Left kidney (tissue), 8 donors: ENCODE measurements at places on chromosomes 7 and 10.
A peak's percentile ranks its signal among the peaks of the same experiment; 100 is the strongest.

- DNase-seq = no peak
Measured at GRCh38 chr10:75066271-75066670, 45.2 kb upstream of the SAMD8 start.

DNA sequence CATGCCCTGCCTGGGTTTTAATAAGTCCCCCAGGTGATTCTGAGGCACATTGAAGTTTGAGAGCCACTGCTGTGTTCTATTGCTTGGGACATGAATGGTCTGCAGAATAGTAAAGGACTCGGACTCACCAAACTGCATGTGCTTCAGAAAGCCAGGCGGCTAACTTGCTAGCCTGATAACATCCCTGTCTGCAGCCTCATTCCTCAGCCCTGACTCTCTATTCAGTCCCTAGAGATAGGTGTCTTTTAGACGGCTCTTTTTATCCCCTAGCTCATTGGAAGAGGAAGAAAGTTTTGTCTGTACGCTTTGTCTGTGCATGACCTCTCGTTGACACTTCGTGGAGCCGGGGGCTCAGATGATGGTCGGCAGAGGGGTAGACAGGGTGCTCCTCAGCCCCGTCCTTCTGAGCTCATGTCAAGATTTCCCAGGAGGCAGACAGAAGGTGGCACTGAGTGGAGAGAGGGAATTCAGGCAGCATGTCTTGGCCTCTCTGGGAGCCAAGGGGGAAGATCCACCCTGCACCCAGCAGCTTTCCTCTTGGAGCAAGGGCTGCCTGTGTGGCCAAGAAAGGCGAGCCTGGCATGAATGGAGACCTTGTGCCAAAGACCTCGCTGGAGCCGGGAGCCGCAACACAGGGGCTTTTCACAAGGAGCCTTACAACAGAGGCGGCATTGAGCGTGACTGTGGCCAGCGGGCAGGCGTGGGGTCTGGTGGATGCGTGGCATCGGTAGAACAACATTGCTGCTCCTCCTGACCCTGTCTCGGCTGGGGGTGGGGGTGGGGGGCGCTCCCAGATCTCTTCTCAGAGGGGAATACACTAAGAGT, 51.1 kb upstream of the PODXL start:
- DNase-seq = no peak

DNA sequence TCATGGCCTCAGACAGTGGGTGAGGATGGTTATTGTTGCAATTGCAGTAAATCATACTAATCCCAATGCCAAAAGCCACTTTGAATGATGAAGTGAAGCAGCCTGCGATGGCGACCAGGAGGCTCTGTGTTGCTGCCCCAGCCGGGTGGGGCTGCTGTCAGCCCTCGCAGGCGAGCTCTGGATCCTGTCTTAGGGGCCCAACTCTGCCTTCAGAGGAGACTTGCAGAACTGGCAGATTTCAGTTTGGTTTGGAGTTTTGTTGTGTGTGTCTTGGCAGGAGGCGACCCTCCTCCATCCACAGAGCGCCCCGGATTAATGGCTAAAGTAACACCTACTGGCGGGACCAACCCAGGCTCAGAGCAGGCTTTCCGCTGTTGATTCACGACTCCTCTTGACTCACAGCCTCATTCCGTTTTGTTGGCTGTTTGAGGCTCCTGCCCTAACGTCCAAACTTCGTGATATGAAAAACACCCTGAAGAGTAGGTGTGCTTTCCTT, 67.9 kb upstream of the BMPER start:
- no peak for DNase-seq

DNA sequence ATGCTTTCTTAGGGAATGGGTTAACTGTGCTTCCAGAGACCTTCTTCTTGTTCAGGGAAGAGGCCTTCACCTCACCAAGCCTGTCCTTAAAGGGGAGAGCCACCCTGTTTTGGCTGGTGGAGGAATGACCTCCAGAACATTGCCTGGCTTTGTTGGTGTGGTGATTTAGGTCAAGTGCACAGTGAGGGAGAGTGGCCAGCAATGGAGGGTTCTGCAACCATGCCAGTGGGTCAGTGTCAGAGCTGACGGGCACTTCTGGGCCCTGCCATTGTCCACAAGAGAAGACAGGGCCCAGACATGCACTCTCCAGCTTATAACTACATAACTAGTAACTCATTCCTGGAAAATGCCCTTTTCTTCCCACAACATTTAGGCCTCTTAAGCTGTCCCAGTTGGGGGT, 238.5 kb upstream of the AKR1E2 start:
- no peak for DNase-seq

GRCh38 chr7:78420001-78420400, 621.4 kb downstream of the PHTF2 start:
- no peak for DNase-seq

DNA sequence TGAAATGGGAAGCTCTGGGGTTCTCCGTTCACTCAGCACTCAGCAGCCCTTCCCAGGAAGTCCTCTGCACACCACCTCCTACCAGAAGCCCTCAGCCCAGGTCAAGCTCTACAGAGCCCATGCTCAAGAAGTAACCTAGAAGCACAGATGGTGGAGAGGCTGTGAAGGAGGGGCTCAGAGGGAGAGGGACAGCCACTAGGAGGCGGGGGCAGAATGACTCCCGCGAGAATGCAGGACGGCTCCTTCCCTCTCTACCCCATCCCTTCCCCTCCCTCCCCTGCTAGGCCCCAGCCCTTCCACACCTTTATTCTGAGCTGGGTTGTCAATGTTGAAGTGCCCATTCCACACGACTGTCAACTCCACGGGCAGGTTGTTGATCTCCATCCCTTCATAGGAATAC, 373.2 kb downstream of the PLXNA4 start:
- no peak for DNase-seq

DNA sequence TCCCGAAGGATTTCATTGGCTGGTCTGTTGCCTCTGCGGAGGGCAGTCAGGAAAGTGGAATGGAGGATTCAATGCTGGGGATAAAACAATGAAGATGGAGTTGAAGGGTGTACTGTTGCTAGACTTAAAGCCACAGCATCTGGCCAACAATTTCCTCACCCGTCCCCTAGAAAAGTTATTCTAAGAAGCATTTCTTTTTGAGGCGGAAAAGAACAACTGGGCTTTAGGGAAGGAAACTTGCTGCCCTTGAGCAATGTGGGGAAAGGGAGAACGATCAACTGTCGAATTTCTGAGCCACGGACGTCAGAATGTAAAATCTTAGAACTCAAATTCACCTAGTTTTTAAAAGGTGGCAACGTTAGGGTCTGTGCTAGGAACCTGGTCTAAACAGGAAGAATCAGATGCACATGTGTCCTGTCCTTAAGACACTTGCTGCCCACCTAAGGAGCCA, 664 bp downstream of the FMC1 start:
- DNase-seq = no peak

GRCh38 chr10:132693676-132694075, 92.3 kb downstream of the NKX6-2 start:
- no peak for DNase-seq

- no peak for DNase-seq
Measured at GRCh38 chr7:18831419-18831818, 286.0 kb downstream of the TWIST1 start.

DNA sequence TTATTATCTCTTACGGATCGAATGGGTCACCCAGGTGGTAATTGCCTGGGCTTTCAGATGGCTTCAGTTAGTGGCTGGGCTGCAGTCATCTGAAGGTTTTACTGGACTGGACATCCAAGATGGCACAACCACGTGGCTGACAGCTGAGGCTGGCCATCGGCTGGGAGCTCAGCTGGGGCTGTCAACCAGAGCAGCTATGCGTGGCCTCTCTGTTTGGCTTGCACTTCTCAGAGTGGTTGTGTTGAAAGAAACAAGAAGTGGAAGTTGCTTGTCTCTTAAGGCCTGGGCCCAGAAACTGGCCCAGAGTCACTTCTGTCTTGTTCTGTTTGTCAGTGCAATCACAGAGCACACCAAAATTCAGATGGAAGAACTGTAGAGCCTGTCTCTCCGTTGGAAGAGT, 5.7 kb upstream of the GDI2 start:
- DNase-seq = no peak

GRCh38 chr7:47330026-47330425, 251.9 kb downstream of the TNS3 start:
- no peak for DNase-seq

DNA sequence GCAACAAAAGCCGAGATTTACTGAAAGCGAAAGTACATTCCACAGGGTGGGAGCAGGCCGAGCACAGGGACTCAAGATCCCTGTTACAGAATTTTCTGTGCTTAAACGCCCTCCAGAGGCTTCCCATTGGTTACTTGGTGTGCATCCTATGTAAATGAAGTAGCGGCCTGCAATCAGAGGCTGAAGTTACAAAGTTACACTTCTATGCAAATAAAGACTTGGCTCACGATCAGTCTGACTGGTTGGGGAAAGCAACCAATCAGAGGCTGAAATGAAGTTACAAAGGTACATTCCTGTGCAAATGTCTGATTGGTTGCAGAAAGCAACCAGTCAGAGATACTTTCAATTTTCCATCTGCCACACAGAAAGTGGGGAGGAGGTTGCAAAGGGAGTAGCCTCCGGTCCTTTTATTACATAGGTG, 4.1 kb downstream of the ACBD7 start:
- DNase-seq = peak; percentile 77

DNA sequence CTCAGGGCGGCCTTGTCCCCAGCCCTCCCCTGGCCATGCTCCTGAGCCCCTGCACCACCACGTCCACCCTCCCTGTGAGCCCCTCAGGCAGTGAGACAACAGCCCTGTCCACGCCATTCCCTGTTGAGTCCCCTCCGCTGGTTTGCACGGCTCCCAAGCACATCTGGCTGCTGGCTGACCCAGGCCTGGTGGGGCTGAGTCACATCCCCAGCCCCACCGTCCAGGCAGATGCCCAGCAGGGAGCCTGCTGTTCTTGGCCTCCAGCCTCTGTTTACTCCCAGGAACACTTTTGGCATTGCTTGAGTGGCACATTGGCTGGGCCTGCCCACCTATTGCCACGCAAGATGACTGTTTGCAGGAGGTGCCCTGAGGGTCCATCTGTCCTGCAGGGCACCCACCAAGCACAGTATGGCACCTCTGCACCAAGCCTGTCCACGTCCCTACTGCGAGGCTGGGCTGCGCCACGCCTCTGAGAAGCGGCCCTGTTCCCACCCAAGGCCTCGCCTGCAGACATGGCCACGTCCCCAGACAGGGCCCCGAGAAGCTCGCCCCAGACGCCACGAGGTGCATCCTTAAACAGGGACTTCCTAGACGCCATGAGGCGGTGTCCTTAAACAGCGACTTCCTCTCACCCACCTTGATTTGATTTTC, 48.4 kb upstream of the INPP5A start:
- DNase-seq = no peak

DNA sequence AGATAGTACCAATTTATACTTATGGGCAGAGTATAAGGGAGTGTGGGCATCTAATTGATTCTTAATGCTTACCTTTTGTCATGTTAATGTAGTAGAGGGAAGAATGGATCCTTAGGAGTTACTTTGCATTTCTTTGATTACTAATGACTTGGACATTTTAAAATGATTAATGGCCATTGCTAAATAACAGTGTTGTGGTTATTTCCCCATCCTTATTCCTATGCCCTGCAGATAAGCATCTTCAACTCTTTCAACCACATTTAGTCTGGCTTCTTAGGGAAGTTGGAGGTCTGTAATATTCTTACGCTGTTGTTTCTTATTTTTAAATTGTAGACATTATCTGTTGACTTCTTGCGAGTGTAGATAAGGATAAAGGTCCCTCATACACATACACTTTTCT, 37.2 kb downstream of the KAT6B start:
- no peak for DNase-seq

DNA sequence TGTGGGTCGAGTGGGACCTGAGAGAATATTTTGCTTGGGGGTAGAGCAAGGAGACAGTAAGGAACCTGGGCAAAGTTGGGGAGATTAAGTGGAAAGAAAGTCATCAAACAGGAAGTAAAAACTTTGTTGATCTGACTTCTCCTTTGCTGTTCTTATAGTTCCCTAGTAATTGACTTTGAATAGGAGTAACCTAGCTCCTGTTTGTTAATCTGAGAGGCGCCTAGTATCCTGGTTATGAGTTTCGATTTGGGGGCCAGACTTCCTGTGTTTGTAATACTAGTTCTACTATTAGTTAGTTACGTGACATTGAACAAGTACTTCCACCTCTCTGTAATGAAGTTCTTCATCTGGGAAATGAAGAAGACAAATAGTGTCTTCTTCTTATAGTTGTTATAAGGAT, 99.1 kb downstream of the ZNF365 start:
- no peak for DNase-seq

DNA sequence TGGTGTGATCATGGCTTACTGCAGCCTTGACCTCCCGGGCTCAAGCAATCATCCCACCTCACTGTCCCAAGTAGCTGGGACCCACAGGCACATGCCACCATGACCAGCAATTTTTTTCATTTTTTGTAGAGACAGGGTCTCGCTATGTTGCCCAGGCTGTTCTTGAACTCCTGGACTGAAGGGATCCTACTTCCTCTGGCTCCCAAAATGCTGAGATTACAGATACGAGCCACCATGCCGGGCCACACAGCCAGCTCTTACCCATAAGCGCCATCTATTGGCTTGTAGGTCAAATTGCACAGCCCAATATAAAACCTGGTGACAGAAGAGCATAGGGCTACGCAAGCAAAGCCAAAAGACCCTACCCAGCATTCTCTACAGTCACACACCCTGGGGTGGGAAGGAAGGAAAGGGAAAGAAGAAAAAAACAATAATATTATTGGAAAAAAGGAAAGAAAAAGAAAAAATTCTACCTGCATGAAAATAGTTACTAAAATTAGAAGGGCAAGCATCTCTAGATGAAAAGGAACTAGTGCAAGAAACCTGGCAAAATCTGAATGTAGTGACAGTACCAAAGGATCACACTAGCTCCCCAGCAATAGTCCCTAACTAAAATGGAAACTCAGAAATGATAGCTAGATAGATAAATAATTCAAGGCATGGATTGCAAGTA, 29.4 kb upstream of the AMPH start:
- peak; percentile 3 for DNase-seq

DNA sequence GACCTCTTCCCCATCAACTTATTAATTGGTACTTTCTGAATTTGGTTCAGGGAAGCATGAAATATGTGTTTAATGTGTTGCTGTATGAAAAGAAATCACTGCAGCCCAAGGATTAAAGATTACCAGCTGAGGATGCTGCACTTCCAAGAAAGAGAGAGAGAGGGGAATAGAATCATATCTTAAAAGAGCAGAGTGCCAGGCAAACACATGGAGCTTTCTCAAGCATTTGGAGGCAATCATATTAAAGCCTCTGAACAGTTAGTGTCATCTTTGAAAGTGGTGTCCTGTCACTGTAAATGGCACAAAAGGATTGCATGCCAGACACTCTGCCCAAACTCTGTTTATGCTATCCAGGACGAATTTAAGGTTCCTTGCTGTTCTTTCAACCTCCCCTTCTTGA, 386.7 kb downstream of the SORCS1 start:
- DNase-seq = no peak

DNA sequence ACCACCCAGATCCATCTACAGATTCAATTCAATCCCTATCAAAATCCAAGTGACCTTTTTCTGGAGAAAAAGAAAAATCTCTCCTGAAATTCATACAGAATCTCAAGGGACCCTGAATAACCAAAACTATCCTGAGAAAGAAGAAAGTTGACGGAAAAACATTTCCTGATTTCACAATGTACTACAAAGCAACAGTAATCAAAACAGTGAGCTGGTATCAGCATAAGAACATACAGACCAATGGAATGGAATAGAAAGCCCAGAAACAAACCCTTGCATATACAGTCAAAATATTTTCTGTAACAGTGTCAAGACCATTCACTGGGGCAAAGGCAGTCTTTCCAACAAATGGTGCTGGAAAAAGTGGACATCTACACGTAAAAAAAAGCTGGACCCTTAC, 89.9 kb downstream of the JMJD1C start:
- no peak for DNase-seq

- DNase-seq = no peak
Measured at GRCh38 chr7:81594767-81595166, 175.1 kb downstream of the HGF start.
